ENCODE measurements at places on chromosomes 6 and 20. TPM values are rescaled to one million over a fixed set of nuclear protein-coding genes. Genes with fewer than 3 reads are reported as not detected.

DNA sequence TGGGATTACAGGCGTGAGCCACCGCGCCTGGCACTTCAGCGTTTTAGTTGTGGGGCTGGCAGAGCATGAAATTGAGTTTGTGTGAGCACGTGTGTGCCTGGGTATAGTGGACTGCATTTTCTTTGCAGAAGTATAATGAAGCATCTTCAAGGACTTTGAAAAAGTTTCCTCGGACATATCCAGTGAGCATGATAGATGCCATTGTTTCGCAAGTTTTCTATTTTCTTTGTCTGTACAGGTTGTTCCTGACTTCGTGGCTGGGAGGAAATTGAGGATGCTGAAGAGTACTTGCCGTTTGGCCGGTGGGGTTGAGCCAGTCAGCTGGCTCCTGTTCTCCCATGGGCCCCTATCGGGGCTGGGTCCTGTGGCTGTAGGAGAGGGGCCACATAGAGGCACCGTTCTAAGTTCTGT lies 55.9 kb downstream of the RREB1 start:
- H3K27me3 ChIP-seq, result no peaks in the 10 kb centered on the region
- H3K4me1 ChIP-seq, result peaks cover 70% of the 10 kb centered on the region
- no peak overlapping the region for H3K27ac ChIP-seq
- DNase-seq, result no peak
- H3K4me3 ChIP-seq, result no peak overlapping the region

- no peaks in the 10 kb centered on the region for H3K4me1 ChIP-seq
- no peaks in the 10 kb centered on the region for H3K36me3 ChIP-seq
- no peak for DNase-seq
Measured at GRCh38 chr6:137489046-137490005, 4.9 kb downstream of the OLIG3 start.

DNA sequence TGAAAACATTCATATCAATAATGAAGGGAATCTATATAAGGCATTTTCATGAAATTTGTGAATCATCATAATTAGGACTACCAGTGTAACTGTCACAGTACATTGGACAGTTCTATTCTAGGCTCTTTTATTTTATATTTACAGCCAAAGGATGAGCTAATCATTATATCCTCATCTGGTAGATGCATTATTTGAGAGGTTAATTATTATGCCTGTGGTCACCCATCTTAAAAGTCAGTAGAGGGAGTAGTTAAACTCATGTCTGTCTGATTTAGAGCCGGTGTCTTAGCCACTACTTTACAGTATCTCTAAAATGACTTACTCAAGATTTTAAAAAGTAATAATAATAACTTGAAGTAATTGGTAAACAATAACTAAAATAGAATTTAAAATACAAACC lies 899.3 kb upstream of the MAP3K7 start:
- no peak overlapping the region for H3K27ac ChIP-seq
- no peak overlapping the region for H3K4me3 ChIP-seq
- H3K36me3 ChIP-seq, result no peaks in the 10 kb centered on the region
- H3K4me1 ChIP-seq, result peaks cover 2% of the 10 kb centered on the region

- no peaks in the 10 kb centered on the region for H3K4me1 ChIP-seq
- no peaks in the 10 kb centered on the region for H3K27me3 ChIP-seq
- H3K4me3 ChIP-seq, result no peak overlapping the region
- no peaks in the 10 kb centered on the region for H3K36me3 ChIP-seq
Measured at GRCh38 chr6:128560966-128561365, 40.6 kb upstream of the PTPRK start.

DNA sequence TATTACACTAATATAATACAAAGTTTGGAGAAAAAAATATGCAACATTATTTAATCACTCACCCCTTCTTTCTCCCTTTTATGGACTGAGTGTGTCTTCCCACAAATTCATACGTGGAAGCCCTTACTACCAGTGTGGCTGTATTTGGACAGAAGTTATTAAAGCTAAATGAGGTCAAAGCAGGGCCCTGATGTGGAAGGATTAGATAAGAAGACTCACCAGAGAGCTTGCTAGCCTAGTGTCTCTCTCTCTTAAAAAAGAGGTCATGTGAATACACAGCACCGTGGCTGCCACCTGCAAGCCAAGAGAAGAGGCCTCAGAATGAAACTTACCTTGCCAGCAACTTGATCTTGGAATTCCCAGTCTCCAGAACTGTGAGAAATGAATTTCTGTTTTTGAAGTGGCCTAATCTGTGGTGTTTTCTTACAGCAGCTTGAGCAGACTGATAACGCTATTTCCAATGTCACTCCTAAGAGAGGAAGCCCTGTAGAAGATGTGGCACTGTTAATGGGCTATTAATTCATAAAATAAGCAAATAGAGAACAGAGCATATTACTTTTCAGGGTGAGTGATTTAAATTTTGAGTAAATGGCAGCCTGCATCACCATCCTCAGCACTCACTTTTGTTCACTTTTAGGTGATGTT lies 233.4 kb downstream of the TBC1D7 start:
- no peak for DNase-seq
- no peaks in the 10 kb centered on the region for H3K36me3 ChIP-seq
- no peak overlapping the region for H3K4me3 ChIP-seq
- H3K27ac ChIP-seq, result no peak overlapping the region

DNA sequence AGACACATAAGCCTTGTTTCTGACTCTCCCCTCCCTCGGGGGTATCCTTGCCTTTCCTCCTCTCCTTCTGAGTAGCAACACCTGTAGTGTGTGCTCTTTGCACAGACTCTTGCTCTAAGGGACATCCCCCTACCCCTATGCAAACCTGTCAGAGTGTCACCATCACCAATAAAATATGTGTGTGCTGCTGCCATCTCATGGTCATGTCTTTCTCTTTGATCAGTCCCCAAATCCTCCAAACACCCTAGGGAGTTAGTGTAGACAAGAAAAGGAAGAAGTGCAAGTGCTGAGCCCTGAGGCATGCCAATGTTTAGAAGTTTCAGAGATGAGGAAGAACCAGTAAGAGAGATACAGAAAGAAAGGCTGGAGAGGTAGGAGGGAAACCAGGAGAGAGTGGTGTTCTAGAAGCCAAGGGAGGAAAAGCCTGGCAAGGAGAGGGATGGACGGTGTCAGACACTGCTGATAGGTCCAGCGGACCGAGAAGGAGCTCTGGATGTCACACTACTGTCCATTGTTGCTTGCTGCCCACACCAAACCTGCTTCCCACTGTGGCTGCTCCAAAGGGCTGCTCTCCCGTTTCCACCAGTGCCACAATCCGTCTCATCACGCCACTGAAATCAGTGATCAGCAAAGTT lies 16.4 kb downstream of the TRMT6 start:
- DNase-seq, result peak; percentile 56
- peaks cover 10% of the 10 kb centered on the region for H3K36me3 ChIP-seq
- H3K27ac ChIP-seq, result no peak overlapping the region
- no peak overlapping the region for H3K4me3 ChIP-seq

DNA sequence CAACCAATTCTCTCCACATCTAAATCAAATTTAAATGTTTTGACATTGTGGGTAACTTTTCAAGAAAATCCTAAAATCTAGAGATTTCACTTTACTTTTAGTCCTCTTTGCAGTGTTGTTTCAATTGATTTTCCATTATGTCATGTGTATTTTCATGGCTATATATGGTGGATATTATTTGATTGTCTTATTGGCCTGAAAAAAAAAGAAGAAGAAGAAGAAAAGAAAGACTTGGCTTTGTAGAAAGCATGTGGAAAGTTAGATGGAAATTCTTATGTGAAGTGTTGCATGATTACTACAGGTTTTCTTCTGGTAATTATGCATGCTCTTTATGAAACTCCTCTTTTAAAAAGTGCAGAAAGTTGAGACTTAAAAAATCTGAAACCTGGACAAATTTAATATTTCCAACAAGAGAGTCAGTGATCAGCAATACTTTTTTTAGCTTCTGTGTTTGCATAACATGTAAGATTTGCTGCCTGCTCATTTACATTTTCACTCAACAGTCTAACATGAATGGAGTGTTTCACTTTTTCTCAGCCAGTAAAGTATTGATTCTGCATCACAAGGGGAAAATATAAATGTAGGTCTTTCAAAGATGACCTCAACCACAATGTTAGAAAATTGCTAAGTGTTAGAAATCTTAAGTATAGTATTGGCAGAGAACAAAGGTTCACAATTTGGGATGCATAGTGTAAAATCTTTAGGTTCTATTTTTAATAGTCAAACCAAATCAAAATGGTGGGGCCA lies 438.7 kb downstream of the BCKDHB start:
- no peak overlapping the region for H3K27ac ChIP-seq
- no peaks in the 10 kb centered on the region for H3K4me1 ChIP-seq
- DNase-seq, result no peak
- H3K27me3 ChIP-seq, result no peaks in the 10 kb centered on the region

DNA sequence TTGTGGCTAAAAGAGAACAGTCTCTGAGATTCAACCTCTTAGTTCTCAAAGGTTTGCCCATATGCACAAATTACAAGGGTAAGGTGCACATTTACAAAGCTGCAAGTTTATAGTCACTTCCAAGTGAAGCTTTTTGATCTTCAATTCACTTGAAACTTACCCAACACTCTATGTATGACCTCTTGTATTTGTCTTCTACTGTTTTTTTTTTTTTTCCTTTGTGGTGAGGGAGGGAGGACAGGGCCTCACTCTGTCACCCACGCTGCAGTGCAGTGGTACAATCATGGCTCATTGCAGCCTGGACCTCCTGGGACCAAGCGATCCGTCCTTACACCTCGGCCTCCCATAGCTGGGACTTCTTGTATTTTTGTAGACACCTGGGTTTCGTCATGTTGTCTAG lies 4.5 kb upstream of the FOXO3 start:
- no peak for DNase-seq
- no peaks in the 10 kb centered on the region for H3K27me3 ChIP-seq
- H3K36me3 ChIP-seq, result no peaks in the 10 kb centered on the region
- H3K4me1 ChIP-seq, result peaks cover 7% of the 10 kb centered on the region
- no peak overlapping the region for H3K4me3 ChIP-seq
- no peak overlapping the region for H3K27ac ChIP-seq

GRCh38 chr20:5551621-5552020 lies 198.6 kb upstream of the SHLD1 start:
- H3K4me3 ChIP-seq, result no peak overlapping the region
- no peaks in the 10 kb centered on the region for H3K27me3 ChIP-seq
- no peak for DNase-seq
- peaks cover 12% of the 10 kb centered on the region for H3K36me3 ChIP-seq
- no peaks in the 10 kb centered on the region for H3K4me1 ChIP-seq

DNA sequence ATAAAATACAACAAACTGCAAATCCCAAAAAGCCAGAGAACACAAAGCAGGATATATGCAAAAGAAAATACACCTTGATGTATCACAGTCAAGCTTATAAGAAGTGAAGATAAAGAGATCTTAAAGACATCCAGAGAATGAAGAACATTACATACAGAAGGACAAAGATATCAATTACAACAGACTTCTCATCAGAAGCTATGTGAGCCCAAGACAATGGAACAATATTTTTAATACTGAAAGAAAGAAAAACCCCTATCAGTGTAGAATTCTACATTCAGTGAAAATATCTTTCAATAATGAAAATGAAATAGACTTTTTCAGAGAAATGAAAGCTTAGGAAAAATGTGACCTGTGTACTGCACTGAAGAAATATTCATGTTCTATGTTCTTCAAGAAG lies 104.5 kb upstream of the PHACTR3 start:
- no peak overlapping the region for H3K27ac ChIP-seq
- H3K36me3 ChIP-seq, result no peaks in the 10 kb centered on the region
- no peak for DNase-seq
- H3K4me1 ChIP-seq, result no peaks in the 10 kb centered on the region
- H3K27me3 ChIP-seq, result peaks cover 20% of the 10 kb centered on the region

DNA sequence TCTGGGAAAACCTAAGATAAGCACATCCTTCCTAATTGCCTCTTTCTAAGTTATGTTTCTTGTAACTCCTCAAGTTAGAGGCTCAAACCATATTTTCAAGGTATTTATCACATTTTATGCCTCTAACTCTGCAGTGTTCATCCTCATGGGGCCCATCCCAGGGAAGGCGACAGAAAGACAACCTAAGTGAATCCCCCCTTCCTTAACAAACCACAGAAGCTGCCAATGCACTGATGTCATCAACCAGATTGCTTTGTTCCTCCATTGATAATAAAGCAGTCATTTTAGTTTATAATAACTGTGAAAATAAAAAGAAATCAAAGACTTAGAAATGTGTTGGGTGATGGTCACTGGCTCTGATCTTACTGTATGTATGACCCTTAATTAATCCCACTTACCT lies 119.5 kb upstream of the TCF21 start:
- DNase-seq, result no peak
- H3K4me1 ChIP-seq, result no peaks in the 10 kb centered on the region
- no peak overlapping the region for H3K4me3 ChIP-seq

GRCh38 chr6:167968091-167968490 lies 29.4 kb upstream of the KIF25 start:
- H3K27ac ChIP-seq, result no peak overlapping the region
- no peaks in the 10 kb centered on the region for H3K4me1 ChIP-seq
- peak; percentile 53 for DNase-seq
- peaks cover 24% of the 10 kb centered on the region for H3K36me3 ChIP-seq

- no peaks in the 10 kb centered on the region for H3K27me3 ChIP-seq
- peaks cover 18% of the 10 kb centered on the region for H3K4me1 ChIP-seq
- H3K27ac ChIP-seq, result no peak overlapping the region
- DNase-seq, result no peak
- no peak overlapping the region for H3K4me3 ChIP-seq
Measured at GRCh38 chr6:15062516-15063252, 183.2 kb upstream of the JARID2 start.

DNA sequence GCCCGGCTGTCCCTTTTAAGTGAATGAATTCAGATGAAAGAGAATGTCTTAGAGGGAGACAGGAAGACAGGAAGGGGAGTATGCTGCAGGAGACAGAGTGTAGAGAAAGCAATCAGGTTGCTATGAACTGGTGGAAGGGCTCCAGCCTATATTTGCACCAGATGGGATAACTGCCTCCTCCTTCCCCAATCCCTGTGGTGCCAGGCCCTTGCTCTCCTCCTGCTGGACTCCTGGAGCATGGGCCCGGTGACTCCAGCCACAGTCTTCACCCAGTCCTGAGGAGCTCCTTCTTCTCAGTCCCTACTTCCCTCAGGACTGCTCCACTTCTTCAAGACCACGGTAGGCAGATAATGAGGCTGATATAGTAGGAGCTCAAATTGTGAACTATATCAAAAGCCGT lies 91.8 kb downstream of the TMEM200A start:
- H3K4me1 ChIP-seq, result no peaks in the 10 kb centered on the region
- no peak overlapping the region for H3K27ac ChIP-seq
- H3K36me3 ChIP-seq, result no peaks in the 10 kb centered on the region
- peak; percentile 11 for DNase-seq
- no peak overlapping the region for H3K4me3 ChIP-seq

Gene CLPSL1
- total RNA-seq, result not detected

Gene TLDC2
- total RNA-seq, result not detected

Gene GLP1R
- not detected for total RNA-seq

Gene ZSCAN12
- total RNA-seq, result 13.1 TPM

Gene RANBP9
- 58.2 TPM for total RNA-seq

Gene TNF
- total RNA-seq, result 0.42 TPM

Gene OR2H2
- total RNA-seq, result not detected

Gene LY6G6C
- total RNA-seq, result 0.80 TPM

Gene MDFI
- total RNA-seq, result 346 TPM

All from A673 (cell line).